Daoy (cell line): ENCODE measurements at places on chromosomes 1 and 21. TPM values are rescaled to one million over a fixed set of nuclear protein-coding genes. Genes with fewer than 3 reads are reported as not detected.

GRCh38 chr21:35606146-35606545, 454.2 kb downstream of the SETD4 start:
- no peak for DNase-seq

DNA sequence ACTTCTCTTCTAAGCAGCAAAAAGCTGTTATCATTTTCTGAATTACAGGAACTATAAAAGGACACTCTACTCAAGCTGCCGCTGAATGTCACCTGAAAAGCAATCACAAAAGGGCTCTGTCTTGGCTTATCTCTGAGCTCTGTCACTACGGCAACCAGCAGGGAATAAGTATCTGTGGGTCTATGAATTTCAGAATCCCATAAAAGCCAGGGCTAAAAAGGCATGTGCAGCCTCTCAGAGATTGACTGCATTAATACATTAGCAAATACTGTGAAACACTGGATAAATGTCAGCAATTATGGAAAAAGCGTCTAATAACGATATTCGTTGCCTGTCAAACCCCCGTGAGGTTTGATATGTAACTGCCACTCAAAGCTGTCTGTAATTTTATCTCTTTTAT, 210.2 kb upstream of the DMRTA2 start:
- no peak for DNase-seq

- no peak for DNase-seq
These were observed 237.5 kb upstream of the ESRRG start for GRCh38 chr1:216960716-216961115.

GRCh38 chr1:59220356-59220755, 76.5 kb upstream of the FGGY start:
- no peak for DNase-seq

DNA sequence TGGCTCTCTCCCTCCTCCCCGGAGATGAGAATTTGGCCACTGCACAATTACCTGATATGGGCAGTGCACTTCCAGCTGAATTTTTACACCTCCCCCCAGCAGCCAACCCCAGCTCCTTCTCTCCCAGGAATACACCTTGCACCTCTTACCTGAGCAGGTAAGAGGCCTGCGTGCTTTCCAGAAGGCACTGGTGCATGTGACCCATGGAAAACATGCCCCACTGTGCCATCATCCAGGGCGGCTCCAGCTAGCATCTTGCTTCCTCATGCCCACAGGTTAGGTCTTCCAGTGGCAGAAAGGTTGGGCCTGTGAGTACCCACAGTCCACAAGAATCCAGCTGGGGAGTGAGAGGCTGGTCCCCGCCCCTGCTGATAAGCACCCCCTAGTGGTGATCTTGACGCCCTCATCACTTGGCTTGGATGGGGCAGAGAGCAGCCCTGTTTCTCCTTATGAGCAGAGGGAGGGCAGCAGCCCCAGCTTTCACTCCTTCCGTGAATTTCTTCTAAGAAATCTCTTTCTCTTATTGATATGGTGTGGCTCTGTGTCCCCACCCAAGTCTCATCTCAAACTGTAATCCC, 57.8 kb downstream of the EDARADD start:
- peak; percentile 31 for DNase-seq

DNA sequence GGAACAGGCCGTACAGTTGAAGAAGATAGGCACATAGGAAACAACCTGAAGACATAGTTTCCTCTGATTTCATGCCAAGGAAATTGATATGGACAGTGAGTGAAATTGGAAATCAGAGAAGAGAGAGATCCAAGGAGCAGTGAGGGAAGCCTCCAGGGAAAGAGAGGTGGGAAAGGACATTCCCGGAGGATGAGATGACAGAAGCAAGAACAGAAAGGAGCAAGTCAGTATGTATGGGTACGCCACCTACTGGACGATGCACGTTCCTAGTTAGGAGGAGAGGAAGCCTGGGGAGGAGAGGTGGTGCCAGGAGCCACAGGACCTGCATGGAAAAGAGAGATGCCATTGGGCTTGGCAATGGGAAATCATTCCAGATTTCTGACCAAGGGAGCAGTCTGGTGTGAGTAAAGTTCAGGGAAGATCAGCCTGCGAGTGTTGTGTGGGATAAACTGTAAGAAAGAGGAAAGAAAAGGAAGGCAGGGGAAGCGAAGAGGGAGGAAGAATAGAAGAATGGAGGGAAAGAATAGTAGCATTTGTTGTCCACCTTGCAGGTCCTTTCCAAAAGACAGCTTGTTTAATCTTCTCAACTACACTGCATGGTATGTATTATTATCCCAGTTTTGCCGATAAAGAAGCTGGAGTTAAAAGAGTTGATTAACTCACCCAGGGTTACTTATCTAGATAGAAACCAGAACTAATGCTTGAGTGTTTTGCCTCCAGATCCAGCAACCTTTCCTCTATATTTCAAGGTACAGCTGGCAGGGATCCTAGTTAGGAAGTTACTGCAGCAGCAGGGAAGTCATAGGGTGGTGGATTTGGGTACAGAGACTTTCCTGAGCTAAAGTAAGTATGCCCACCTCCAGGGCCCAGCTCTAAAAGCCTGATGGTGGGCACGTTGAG, 27.4 kb downstream of the C1orf116 start:
- peak; percentile 81 for DNase-seq

TCHH gene
- 0.29 TPM in 1 of 2 replicates, not detected in the other for total RNA-seq

SLC45A1 gene
- total RNA-seq: 0.06 and 0.34 TPM in 2 replicates

C4BPA gene
- total RNA-seq: not detected in 2 replicates
